ENCODE measurements at places on chromosomes 2 and 18.

- DNase-seq = no peak
These were observed 688 bp downstream of the MAPRE2 start for GRCh38 chr18:35041815-35042387.

DNA sequence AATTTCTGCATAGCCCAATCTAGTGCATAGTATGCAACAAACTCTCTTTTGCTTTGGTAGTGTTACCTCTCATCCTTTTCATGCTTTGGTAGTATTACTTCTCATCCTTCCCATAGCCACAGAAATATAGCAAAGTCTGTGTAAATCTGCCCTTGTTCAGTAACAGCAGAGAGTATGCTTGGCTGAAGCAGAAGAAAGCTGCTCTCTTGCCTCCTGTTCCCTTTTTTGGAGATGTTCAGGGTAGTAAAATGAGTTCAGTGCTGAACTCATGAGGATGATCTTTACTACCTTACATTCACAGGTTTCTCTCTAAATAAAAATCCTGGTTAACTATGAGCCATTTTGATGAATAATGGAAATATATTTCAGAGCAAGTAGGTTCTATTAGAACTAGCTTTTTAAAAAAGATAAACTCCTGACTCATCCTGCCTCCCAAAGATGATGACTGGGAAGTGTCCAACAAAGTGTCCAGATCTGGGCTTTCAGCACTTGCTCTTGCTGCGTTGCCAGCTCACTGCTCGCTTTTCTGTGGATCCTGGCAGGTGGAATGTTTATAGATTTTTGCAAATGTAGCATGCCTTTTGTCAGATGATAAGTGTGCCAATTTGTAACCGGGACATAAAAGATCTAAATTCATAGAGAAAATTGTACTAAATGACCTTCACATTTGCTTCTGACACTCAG lies 29.4 kb upstream of the CHMP3 start:
- DNase-seq = no peak

DNA sequence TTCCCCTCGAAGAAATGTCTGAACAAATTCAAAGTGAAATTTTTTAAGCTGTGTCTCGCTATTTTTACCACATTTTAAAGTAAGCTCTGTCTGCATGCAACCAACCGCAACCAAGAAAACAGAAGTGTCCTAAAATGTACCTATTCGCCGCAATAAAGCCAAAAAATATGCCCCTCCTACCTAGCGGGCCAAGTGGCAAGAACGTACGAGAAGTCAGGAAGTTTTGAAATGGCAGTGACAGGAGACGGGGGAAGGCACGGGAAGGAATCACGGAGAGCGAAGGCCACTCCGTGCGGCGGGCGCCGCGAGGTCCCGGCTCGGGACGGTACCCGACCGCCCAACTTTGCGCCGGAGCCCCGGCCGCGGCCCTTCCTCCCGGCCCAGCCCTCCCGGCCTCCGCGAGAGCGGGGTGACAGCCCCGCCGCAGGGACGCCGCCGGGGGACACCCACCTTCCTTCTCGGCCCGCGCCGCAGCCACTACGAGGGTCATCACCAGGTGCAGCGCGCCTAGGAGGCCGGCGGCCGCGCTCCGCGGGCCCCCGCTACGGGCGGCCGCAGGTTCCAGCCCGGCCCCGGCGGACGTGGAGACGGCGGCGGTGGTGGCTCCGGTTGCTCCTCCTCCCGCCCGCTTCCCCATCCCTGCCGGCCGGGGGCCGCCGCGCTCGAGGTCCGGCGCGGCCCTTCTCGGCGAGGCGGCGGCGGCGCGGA lies 568 bp downstream of the TMEM131 start:
- no peak for DNase-seq

- no peak for DNase-seq
These were observed 810.3 kb upstream of the SALL3 start for GRCh38 chr18:78169174-78169864.
